ENCODE measurements at places on chromosomes 6 and 20.

DNA sequence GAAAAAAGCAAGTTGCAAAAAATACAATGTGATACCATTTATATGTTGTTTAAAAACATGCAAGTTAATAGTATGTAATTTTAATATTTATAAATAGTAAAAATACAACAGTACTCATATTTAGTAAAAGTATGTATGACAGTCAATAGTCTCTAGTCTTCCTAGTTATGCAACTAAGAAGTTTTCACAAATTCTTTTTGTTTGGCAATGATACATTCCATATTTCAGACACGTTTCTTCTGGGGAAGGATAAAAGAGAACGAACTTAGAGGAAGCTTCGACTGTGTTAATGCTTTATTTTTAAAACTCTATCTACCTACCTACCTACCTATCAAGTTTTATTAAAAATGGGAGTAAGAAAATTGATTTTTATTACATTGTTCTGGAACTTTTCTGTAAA, 77.7 kb downstream of the UBE3D start:
- H3K36me3 ChIP-seq = no peaks in the 10 kb centered on the region
- H3K27me3 ChIP-seq = no peaks in the 10 kb centered on the region
- no peak overlapping the region for H3K4me3 ChIP-seq
- H3K4me1 ChIP-seq = no peaks in the 10 kb centered on the region
- H3K27ac ChIP-seq = no peak overlapping the region

DNA sequence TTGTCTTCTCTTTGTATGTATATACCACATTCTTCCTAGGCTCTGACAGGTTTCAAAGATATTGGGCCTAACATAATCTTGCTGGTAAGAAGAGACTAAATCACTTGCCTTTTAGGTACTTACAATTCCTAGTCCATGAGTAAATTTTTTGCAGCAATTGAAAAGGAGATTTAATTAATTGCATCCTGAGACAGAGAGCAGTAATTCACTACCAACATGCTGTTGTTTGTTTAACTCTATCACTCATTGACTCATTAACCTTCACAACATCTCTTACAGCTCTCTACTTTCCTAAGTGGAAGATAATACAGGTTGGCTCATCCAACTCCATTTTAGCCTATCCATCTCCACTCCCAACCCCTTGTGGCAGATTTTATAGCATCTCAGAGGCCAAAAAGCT, 280.4 kb downstream of the ALDH8A1 start:
- no peak for DNase-seq
- no peaks in the 10 kb centered on the region for H3K27me3 ChIP-seq
- H3K4me3 ChIP-seq = no peak overlapping the region
- no peaks in the 10 kb centered on the region for H3K36me3 ChIP-seq

- H3K36me3 ChIP-seq = peaks cover 6% of the 10 kb centered on the region
- no peak overlapping the region for H3K4me3 ChIP-seq
- H3K27me3 ChIP-seq = no peaks in the 10 kb centered on the region
- DNase-seq = no peak
- no peak overlapping the region for H3K27ac ChIP-seq
Observed at GRCh38 chr6:34246563-34247391, 2.0 kb downstream of the SMIM29 start.

DNA sequence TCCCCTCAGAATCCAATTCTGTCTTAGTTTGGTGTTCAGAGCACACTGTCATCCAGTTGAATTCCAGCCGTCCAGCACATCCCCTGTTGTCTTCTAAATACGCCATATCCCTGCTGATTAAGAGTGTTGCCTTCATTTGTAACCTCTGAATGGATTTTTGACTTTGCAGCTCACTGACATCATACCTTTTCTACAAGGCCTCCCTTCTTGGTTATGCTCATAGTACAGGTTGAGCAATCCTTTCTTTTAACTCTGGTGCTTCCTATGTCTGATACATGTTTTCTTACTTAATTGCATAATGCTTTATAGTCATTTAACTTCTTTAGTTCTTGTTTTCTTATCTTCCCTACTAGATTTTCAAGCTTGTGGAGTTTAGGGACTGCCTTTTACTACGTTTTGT, 36.4 kb downstream of the XRN2 start:
- no peak overlapping the region for H3K4me3 ChIP-seq
- no peak overlapping the region for H3K27ac ChIP-seq
- no peaks in the 10 kb centered on the region for H3K27me3 ChIP-seq
- DNase-seq = no peak

- no peaks in the 10 kb centered on the region for H3K27me3 ChIP-seq
- H3K27ac ChIP-seq = peak overlapping the region; percentile 61
- peaks cover 39% of the 10 kb centered on the region for H3K4me1 ChIP-seq
- no peak for DNase-seq
- H3K4me3 ChIP-seq = no peak overlapping the region
Observed at GRCh38 chr6:7166410-7167293, 58.9 kb downstream of the RREB1 start.
